Neuronal stem cell (in vitro differentiated cells): ENCODE measurements at places on chromosomes 1 and 21.

DNA sequence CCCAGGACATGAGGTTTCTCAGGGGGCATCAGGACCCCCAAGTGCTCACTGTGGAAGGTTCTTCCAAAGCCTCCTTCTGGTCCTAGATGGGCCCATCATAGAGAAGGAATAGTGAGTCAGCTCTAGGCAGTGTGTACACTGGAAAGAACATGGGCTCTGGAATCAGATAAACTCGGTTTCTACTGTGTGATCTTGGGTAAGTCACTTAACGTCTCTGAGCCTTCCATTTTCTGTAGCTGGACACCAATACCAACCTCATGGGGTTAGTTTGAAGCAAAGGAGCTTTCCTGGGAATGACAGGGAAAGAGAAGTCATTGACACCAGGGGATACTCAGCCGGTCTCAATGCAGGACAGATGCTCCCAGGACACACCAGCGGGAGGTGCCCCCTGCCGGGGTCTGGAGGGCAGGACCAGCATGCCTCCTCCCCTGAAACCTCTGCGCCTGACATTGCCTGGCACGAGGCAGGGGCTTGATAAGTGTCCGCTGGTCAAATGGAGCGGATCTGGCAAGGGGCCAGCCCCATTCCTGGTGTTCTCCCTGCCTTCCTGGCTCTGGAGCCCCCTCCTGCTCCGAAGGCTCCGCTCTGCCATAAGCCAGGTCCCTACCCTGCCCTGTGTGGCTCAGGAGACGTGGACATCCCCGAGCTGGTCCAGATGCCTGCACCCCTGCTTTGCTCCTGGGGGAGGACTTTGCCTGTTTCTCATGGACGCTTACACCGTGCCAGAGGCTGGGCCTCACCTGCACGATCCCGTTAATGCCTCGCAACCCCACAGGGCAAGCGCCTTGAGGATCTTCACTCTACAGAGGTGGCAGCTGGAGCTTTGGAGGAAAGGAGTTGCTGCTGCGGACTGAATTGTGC, 52.8 kb downstream of the EDN2 start:
- no peak overlapping the region for H3K4me3 ChIP-seq
- H3K36me3 ChIP-seq = no peaks in the 10 kb centered on the region
- peaks cover 16% of the 10 kb centered on the region for H3K4me1 ChIP-seq
- H3K27me3 ChIP-seq = peaks cover 19% of the 10 kb centered on the region

DNA sequence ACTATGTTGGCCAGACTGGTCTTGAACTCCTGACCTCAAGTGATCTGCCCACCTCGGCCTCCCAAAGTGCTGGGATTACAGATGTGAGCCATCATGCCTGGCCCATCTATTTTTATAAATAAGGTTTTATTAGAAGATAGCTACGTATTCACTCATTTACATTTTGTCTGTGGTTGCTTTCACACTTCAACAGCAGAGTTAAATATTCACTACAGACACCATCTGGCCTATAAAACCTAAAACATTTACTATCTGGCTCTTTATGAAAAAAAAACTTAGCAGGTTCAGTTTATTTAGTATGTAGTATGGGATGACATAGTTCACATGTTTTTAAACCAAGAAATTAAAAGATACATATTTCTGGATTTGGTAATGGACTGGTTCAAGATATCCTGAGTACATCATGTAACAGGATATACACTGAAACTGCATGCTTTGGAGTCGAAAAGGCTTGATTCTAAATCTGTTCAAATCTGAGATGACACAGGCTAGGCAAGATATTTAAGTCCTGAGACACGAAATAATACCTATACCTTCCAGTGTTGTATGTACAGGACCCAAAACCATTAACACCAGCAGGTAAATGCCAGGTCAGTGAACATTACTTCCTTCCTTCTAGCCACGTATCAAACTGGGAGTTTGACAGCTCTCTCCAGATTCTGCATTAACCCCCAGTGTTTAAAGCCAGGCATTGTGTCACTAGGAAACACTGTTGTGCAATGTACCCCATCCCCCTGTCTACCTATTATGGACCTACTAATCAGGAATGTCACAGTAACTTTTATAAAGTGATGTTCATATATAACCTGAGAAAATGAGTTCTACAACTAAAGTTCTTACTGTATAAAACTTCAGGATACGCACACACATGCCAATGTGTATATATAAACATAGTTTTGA, 54.3 kb upstream of the SDC3 start:
- peaks cover 34% of the 10 kb centered on the region for H3K36me3 ChIP-seq
- H3K27ac ChIP-seq = no peak overlapping the region
- no peaks in the 10 kb centered on the region for H3K4me1 ChIP-seq
- DNase-seq = no peak
- no peaks in the 10 kb centered on the region for H3K27me3 ChIP-seq
- no peak overlapping the region for H3K4me3 ChIP-seq

- DNase-seq = no peak
- peaks cover 59% of the 10 kb centered on the region for H3K36me3 ChIP-seq
- peaks cover 9% of the 10 kb centered on the region for H3K4me1 ChIP-seq
- no peaks in the 10 kb centered on the region for H3K27me3 ChIP-seq
- no peak overlapping the region for H3K4me3 ChIP-seq
Observed at GRCh38 chr21:44944596-44944995, 4.8 kb downstream of the SLX9 start.

DNA sequence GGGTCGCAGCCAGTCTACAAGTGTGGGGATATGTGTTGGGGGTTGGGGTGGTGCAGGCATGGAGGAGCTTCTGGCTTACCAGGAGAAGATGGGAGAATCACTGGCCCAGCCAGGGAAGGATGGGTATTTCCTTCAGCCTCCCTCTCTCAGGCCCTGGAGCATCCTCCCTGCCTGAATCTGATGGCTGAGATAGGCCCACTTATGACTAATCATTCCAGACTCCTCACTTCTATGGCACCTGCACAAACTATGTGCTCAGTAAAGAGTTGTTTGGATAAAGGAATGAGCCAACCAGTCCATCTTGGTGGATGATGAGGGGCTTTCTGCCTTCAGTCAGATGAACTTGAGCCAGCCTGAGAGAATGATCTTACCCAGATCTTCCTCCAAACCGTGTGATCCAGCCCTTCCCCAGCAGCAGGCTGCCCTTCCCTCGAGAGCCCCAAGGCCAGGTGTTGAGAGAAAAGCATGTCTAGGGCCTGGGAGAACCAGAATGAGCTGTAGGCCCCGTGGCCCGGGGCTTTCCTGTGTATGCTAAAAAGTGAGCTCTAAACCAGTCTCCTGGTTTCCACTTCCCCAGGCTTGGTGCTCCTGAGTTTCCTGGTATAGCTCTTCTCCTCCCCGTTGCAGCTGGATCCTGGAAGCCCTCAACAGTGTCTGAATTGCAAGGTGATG, 1.3 kb downstream of the GPA33 start:
- DNase-seq = no peak
- no peaks in the 10 kb centered on the region for H3K27me3 ChIP-seq
- H3K36me3 ChIP-seq = no peaks in the 10 kb centered on the region

DNA sequence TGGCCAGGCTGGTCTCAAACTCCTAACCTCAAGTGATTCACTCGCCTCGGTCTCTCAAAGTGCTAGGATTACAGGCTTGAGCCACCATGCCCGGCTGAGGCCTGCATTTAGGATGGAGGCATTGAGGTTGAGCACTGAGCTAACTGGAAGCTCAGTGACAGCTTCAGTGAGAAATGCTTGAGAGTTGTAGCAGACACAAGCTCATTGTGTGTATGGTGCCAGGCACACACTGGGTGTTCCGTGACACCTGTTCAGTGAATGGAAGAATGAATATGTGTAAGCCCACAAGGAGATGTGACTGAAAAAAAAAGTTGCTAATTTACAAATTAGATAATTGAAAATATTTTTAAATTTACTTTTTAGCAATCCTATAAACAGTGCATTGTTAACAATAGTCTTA, 21.8 kb downstream of the LURAP1 start:
- no peaks in the 10 kb centered on the region for H3K27me3 ChIP-seq
- no peak overlapping the region for H3K27ac ChIP-seq
- H3K4me3 ChIP-seq = no peak overlapping the region
- peaks cover 21% of the 10 kb centered on the region for H3K4me1 ChIP-seq
- no peak for DNase-seq

DNA sequence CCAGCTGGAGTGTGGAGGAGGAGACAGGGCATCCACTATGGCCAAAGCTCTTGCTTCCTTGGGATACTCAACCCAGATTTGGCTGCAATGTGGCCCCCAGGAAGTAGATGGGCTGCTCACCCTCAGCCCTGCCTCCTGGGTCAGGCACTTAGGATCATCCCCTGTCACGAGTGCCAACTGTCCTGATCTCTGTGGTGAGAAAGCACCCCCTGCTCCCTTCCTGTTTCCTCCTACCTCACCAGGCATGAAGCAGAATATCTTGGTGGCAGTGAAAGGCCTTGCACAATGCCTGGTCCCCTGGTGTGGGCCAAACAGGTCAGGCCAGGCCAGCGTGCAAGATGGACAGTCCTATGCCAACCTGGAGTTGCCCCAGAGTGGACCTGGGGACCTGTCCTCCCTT, 211.7 kb downstream of the GRIK3 start:
- no peak overlapping the region for H3K27ac ChIP-seq
- no peaks in the 10 kb centered on the region for H3K36me3 ChIP-seq
- DNase-seq = no peak
- no peaks in the 10 kb centered on the region for H3K27me3 ChIP-seq

DNA sequence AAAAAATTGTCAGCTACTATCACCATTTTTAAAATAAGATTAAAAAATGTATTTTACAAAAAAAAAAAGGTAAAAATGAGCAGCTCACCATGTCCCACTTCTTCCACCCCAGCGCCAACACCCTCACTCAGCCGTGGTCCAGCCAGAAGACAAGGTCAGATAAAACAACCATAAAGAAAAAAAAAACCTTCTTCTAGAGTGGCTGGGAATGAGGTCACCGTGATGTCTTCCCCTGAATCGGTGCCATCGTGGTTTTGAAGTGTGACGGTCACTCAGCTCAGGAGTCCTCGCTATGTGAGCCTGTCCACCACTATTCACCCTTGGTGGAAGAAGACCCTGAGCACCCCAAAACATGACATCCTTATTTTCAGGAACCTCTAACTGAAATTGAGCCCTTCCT, 38.1 kb downstream of the B3GALT5 start:
- H3K36me3 ChIP-seq = no peaks in the 10 kb centered on the region
- no peak overlapping the region for H3K4me3 ChIP-seq
- H3K4me1 ChIP-seq = peaks cover 2% of the 10 kb centered on the region

GRCh38 chr21:44878053-44878982, 4.8 kb upstream of the PTTG1IP start:
- H3K27me3 ChIP-seq = peaks cover 42% of the 10 kb centered on the region
- no peaks in the 10 kb centered on the region for H3K36me3 ChIP-seq

DNA sequence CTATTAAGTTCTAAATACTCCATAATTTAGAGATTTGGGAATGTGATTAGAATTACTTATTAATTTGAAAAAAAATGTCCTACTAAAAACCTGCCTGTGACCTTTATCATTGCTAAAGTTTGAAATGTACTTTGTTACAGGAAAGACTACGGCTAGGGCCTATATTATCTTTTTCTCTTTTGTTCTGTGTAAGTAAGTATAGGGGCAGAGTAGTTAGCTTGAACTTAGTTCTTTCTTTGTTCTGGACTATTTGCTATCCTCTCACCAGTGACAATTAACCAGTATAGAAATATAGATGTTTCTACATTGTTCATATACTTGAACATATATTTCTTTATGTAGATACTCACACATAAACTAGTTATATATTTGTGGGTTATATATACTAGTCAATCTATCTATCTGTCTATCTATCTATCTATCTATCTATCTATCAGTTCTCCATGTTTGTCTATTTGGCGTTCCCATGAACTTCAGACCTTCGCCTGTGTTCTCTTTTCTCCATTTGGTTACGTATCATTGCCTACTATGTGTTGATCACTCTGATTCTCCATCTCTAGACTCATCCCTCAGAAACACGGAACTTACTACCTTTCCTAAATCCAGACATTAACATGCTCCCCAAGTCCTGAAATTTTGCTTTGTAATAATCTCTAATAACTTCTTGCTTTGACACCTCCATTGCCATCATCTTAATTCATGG, 3.3 kb downstream of the PTPRC start:
- DNase-seq = no peak
- H3K27me3 ChIP-seq = no peaks in the 10 kb centered on the region
- H3K4me3 ChIP-seq = no peak overlapping the region

DNA sequence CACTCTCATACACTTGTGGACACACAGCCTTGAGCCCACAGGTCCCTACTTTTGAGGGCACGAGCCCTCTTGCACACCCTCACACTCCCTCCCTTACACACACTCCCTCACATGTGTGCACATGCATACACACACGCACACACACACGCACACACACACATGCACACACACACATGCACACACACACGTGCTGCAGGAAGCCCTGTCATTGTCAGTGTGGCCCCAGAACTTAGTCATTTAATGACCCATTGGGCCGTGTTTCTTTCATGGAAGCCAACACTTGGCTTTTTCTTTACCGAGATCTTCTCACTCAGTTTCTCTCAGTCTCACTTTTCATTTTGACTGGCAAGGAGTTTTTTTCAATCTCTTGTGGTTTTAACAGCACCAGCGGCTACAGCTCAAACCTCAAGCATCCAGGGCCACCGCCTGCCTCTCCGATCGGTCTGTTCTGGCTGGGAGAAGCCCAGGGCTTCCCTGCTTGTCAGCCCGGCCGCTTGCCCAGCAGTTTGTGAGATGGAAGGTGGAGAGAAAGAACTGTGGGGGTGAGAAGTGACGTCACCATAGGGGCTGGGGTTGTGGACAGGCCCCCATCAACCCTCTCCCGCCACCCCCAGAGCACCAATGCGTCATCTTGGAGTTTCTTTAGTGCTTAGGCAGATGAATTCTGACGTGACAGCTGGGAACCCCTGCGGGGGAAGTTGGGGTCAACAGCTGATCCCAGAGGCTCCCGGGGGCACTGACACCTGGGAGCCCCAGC, 15.8 kb upstream of the TNFRSF8 start:
- no peaks in the 10 kb centered on the region for H3K36me3 ChIP-seq
- no peak for DNase-seq
- no peak overlapping the region for H3K4me3 ChIP-seq
- no peak overlapping the region for H3K27ac ChIP-seq

- H3K4me1 ChIP-seq = no peaks in the 10 kb centered on the region
- no peaks in the 10 kb centered on the region for H3K36me3 ChIP-seq
- no peak overlapping the region for H3K27ac ChIP-seq
- H3K27me3 ChIP-seq = peaks cover 2% of the 10 kb centered on the region
Observed at GRCh38 chr1:24317081-24317480, 2.1 kb upstream of the GRHL3 start.

DNA sequence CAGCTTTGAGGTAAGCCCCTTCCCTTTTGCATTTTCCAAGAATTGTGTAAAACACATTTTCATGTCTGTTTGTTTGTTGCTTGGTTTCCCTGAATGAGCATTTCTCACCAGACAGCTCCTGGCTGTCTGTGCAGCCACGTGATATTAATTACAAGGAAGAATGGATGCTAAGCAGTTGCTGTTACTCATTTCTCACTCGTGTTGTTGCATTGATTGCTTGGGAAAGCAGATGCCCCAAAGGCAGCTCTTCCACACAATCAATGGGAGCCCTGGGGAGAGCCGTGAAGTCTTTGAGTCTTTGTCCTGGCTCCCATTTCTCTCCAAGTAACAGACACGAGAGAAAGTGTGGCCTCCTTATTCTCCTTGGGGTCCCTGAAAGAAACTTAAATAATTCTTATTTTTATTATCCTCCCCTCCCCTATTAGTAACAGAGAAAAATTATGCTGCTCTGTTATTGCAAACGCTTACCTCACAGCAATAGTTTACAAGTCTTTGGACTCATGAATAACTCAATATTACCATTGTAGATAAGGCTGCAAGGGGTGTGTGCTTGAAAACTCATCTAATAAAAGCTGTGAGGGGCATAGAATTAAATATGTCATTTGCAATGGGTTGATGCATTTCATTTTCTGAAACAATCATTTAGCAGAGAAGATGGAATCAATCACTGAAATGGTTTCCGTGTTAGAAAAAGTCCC, 127.7 kb upstream of the CAMK1G start:
- DNase-seq = no peak
- H3K36me3 ChIP-seq = no peaks in the 10 kb centered on the region
- H3K27ac ChIP-seq = no peak overlapping the region
- no peaks in the 10 kb centered on the region for H3K4me1 ChIP-seq
